ENCODE measurements at places on chromosomes 13 and 19. TPM values are rescaled to one million over a fixed set of nuclear protein-coding genes. Genes with fewer than 3 reads are reported as not detected.

Gene CD33
- not detected for total RNA-seq

Gene ZNF569
- total RNA-seq, result 7.5 TPM

Gene KIR2DL4
- not detected for total RNA-seq

Gene ENOX1
- 5.5 TPM for total RNA-seq

Gene GSX1
- not detected for total RNA-seq

Data from smooth muscle cell of the pulmonary artery (primary cell).